ENCODE measurements at places on chromosomes 7 and 10.

GRCh38 chr7:22127835-22128527 is 182.3 kb upstream of the CDCA7L start:
- no peak for DNase-seq

GRCh38 chr7:101555921-101556275 is 73.2 kb downstream of the MYL10 start:
- no peak for DNase-seq

DNA sequence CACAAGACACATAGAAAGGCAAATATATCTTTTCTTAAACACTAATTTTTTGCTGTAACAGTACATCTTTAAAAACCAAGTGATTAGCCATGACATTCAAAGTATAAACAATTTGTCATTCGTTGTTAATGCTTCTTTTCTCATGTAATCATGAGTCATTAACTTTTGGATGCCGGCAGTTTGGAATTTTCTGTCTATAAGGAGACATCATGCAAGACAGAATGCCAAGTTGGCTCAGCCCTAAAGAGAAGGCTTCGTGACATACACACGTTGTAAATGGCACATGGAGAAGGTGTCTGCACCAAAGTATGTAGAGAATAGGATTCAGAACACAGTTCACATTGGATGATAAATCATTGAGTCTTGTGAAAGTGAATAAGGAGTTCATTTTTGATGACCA is 35.9 kb downstream of the CCDC3 start:
- no peak for DNase-seq

DNA sequence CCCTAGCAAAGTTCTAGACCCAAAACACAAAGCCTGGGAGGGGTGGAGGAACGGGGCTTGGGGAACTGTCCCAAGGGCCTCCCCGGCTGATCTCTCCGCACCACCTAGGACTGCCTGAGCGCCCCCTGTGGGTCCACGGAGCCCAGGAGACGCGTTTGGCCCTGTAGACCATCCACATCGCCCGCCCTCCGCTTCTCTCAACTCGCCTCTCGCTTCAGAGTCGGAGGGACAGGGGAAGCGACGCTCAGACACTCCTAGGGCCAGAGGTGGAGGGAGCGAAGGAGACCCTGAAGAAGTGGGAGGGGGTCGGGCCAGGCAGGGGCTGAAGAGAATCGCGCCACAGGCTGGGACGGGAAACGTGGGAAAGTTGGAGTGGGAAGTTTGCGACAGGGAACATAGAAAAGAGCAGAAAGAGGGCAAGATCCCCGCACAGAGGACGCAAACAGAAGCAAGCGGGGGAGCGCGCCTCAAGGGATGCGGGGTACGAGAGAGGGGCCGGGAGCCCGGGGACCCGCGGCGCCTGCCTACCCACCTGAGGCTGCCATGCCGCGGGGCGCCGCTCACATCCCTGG is 378 bp downstream of the PIK3AP1 start:
- peak; percentile 68 for DNase-seq

DNA sequence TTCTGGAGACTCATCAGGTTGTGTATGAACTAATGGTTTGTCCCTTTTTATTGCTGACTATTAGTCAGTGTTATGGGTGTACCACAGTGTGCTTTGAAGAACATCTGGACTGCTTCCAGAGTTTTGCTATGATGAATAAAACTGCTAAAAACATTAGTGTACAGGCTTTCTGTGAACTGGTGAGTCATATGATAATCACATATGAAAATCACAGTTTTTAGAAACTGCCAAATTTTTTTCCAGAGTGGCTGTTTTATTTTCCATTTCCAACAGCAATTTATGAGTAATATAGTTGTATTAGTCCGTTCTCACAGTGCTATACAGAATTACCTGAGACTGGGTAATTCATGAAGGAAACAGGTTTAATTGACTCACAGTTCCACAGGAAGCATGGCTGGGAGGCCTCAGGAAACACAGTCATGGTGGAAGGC is 281.2 kb upstream of the VSTM2A start:
- DNase-seq: no peak

- no peak for DNase-seq
Measured at GRCh38 chr10:69913606-69914382, 112.1 kb downstream of the COL13A1 start.

DNA sequence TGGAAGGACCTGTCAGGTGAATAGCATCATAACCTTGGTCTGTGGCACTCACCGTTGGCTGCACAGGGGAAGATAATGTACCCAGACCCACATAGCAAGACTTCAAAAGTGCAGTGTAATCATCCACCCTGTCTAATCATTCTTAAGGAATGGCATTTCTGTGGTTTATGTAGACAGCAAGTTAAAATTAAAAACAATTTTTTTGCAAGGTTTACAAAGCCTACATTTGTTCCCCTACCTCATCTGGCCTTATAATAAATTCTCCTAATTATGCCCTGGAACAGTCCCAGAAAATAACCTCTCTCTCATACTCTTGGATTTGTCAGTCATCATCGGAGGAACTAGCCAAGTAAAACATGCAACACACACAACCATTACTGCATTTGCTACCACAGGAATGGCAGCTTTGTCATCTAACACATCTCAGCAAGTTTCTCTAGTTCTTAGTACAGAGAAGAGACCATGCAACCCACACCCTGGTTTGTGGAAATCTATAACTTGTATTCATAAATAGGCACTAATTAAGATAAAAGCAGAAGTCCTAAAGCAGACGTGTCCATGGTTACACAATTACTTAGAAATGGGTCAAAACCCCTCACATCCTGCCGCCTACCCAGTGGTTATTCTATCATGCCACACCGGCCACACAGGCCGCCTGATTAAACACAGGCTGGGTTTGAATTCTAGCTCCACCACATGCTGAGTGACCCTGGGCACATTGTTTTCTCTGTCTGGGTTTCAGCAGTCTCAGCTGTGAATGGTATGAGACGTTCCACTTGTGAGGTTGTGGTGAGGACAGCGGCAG is 19.1 kb downstream of the ABLIM1 start:
- DNase-seq: no peak

DNA sequence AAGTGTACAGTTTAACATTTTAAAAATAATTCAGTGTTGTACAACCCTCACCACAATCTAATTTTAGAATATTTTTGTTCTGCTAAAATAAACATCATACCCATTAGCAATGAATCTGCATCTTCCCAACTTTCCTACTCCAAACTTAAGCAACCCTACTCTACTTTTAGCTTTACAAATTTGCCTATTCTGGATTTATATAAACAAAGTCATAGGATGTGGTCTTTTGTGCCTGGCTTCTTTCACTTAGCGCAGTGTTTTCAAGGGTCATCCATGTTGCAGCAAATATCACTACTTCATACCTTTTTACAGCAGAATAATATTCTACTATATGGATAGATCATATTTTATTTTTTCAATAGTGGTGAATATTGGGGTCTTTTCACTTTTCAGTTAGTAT is 18.9 kb downstream of the CALML3 start:
- no peak for DNase-seq

Data from stimulated activated CD4-positive, alpha-beta T cell treated with anti-CD3 and anti-CD28 coated beads, Interleukin-2, amount 100 ng/mL, for 24 hours (primary cell).